ENCODE measurements at places on chromosomes 1 and 21.

- DNase-seq, result no peak
Measured at GRCh38 chr1:31038360-31038759, 27.2 kb downstream of the PUM1 start.

DNA sequence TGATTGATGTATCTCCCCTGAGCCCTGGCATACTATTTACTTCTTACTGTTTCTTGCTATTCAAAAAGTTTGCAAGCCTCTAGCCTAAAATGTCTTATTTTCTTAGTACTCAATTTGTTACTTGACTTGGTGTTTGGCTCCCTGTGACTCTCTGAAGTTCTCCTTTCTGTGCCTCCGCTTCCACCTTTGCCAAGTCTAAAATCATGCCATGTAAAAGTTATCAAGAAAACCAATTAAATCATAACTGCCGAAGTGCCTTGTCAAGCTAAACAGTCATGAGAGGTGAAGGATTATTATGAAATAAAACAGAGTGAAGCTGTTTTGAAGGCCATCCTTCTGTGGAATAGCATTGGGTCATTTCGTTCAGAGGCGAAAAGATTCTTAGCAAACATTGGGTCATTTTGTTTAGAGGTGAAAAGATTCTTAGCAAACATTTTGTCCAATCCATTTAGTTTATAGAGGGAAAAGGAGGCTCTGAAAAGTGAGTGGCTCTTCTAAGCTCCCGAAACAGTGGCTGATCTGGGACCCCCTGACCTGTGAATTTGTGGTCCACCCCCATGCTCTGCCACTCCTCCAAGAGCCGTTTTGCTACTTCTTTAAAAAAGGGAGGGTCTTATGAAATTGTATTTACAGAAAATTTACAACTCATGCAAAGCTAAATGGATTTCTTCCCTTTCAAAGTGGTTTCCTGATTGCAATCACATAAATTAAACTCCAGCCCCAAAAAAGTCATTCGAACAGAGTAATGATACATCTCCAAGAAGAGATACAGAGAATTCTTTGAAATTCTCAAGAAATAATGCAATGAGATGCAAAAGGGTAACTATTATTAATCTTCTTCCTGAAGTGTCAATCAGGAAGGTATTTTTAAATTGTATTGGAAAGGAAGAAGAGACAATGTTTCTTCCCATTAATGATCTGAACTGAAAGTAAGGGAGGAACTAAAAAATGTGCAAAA, 141.4 kb downstream of the RUNX1 start:
- DNase-seq, result no peak

DNA sequence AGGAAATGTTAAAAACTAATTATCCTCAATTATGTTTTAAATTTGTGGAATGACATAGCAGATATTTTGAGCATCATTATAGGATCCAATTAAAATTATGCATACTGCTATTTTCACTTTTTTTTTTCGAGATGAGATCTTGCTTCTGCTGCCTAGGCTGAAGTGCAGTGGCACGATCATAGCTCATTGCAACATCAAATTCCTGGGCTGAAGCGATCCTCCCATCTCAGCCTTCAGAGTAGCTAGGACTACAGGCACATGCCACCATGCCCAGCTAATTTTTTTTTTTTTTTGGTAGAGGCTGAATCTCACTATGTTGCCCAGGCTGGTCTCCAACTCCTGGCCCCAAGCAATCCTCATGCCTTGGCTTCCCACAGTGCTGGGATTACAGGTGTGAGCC, 11.3 kb upstream of the SLC1A7 start:
- DNase-seq, result no peak

DNA sequence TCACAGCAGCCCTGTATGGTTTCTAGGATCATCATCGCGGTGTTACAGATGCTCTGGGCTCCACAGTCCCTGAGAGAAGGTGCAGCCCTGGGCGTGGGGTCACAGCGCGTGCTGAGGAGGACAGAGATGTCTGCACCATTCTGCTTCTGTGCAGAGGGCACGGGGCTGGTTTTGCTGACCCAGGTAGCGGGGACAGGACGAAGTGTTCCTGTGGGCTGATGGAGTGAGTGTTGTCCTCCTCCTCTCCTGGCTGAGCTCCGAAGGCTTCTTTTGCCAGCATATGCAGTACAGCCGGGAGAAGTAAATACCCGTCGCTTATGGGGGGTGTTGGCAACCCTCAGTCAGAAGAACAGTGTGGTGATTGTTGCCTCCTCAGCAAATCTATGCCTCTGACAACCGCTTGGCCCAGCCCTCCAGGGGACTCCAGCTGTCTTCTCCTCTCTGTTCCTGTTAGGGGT, 101.5 kb downstream of the DDX20 start:
- DNase-seq, result no peak

- DNase-seq, result no peak
Measured at GRCh38 chr21:15275615-15276235, 210.9 kb upstream of the NRIP1 start.

GRCh38 chr21:32558106-32558505, 27.2 kb downstream of the TCP10L start:
- no peak for DNase-seq

DNA sequence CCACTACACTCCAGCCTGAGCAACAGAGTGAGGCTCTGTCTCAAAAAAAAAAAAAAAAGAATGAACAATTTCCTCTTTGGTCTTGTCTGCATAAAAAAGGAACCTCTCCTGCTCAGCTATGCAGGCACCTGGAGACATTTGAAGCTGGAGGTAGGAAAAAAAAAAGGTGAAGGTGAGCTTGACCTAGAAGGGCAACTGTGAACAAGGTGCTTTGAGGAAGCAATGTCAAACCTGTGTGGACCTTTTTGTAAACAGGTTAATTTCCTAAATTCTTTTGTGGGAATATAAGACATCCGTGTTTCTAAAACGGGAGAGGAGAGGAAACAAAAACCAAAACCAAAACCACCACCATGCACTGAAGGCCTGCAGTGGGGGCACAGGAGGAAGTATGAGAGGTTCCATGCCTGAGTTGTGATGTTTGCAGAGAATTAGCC, 77.5 kb downstream of the SLC45A1 start:
- no peak for DNase-seq

Data from stimulated activated CD4-positive, alpha-beta T cell treated with anti-CD3 and anti-CD28 coated beads, TNF-alpha, amount 100 ng/mL, for 4 hours (primary cell).